ENCODE measurements at places on chromosomes 12 and 14. TPM values are rescaled to one million over a fixed set of nuclear protein-coding genes. Genes with fewer than 3 reads are reported as not detected.

Gene COCH
- total RNA-seq = not detected

Gene KLHDC1
- total RNA-seq = 3.1 TPM

Gene CLEC7A
- total RNA-seq = 0.76 TPM

Gene DIO2
- total RNA-seq = not detected

Gene RNASE3
- total RNA-seq = not detected

DNA sequence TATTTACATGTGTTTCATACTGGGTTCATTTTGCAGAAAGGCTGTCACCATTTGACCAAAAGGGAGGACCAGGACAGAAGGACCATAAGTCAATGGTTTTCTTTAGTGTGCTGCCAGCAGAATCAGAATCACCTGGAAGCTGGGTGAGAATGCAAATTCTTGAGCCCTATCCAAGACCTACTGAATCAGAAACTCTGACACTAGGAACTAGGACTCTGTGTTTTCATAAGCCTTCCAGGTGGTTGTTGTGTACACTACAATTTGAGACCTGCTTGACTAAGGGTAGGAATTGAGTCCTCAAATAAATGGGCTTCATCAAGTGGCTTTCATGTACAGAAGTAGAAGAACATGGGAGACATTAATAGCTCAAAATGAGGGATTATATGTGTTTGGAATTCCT lies 32.2 kb downstream of the PDE6H start:
- H3K4me3 ChIP-seq = no peak overlapping the region
- peaks cover 47% of the 10 kb centered on the region for H3K27me3 ChIP-seq
- H3K36me3 ChIP-seq = no peaks in the 10 kb centered on the region
- no peaks in the 10 kb centered on the region for H3K4me1 ChIP-seq
- DNase-seq = no peak

DNA sequence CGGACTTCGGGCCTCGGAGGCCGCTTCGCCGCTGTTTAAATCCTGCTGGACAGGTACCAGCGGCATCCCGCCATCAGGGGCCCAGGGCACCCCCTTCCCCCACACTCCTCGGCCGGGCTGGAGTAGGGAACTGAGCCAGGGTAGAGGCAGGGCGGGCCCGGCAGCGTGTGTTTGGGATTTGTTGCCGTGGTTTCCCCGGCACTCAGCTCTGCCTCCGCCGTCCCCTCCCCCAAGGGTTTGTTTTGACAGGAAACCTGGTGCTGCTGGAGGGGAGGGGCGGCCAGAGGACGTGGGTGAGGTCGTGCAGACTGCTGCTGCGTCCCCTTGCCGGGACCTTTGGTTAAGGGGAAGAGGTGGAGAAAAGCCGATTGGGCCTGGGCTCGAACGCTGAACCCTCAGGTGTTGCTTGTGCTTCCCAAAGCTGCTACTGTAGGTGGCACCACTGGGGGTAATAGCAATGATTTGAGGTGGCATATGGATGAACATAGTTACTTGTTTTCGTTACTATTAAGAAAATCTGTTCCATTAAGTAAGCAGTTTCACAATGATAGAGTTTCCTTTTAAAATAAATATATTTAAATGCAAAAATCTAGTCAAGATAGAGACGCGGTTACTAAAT lies 778 bp downstream of the TCP11L2 start:
- H3K4me1 ChIP-seq = peaks cover 52% of the 10 kb centered on the region
- H3K27me3 ChIP-seq = no peaks in the 10 kb centered on the region
- H3K27ac ChIP-seq = peak overlapping the region; percentile 99
- H3K4me3 ChIP-seq = peak overlapping the region; percentile 94

DNA sequence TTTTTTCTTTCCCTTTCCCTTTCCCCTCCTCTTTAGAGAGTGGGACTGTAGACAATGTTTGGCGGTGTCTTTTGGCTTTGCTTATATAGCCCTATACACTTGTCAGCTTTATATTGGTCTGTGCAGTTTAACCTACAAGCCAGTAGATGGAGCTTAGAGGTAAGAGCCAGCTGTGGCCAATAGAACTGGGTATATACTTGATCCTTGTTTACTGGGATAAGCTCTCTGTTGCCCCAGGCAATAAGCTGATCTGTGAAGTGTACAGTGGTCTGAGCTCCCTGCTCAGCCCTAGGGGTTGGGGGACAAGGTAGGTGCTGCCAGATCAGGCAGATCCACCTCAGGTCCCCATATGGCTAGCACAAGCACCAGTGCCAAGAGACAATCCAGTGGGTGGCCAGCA lies 434.1 kb downstream of the NOVA1 start:
- no peaks in the 10 kb centered on the region for H3K36me3 ChIP-seq
- H3K27me3 ChIP-seq = no peaks in the 10 kb centered on the region
- no peak overlapping the region for H3K4me3 ChIP-seq
- H3K27ac ChIP-seq = no peak overlapping the region

GRCh38 chr12:70733385-70733784 lies 96.2 kb upstream of the PTPRB start:
- H3K4me1 ChIP-seq = no peaks in the 10 kb centered on the region
- no peaks in the 10 kb centered on the region for H3K36me3 ChIP-seq
- H3K27me3 ChIP-seq = no peaks in the 10 kb centered on the region
- H3K27ac ChIP-seq = no peak overlapping the region
- peak; percentile 52 for DNase-seq

- H3K4me3 ChIP-seq = no peak overlapping the region
- no peak for DNase-seq
- no peaks in the 10 kb centered on the region for H3K27me3 ChIP-seq
- H3K4me1 ChIP-seq = no peaks in the 10 kb centered on the region
- no peak overlapping the region for H3K27ac ChIP-seq
These were observed 42.6 kb downstream of the PDZRN4 start for GRCh38 chr12:41230756-41231155.

DNA sequence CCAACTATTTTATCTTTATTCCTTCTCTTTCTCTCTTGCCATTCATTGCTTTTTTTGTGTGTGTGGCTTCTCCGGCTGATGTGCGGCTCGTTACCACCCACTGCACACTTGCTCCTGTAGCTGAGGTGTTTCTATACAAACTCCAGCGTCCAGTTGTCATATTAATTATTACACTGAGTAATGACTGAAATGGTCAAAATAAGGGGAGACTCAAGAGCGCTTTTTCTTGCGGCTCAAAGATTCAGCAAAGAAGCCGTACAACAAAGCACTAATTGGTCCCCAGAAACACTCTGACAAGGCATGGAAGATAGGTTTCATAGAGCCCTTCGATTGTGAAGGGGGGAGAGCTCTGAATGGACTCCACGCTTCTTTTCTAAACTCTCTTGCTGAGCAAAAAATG lies 5.6 kb upstream of the ASCL1 start:
- no peak overlapping the region for H3K27ac ChIP-seq
- no peak overlapping the region for H3K4me3 ChIP-seq
- H3K27me3 ChIP-seq = peaks cover 14% of the 10 kb centered on the region

DNA sequence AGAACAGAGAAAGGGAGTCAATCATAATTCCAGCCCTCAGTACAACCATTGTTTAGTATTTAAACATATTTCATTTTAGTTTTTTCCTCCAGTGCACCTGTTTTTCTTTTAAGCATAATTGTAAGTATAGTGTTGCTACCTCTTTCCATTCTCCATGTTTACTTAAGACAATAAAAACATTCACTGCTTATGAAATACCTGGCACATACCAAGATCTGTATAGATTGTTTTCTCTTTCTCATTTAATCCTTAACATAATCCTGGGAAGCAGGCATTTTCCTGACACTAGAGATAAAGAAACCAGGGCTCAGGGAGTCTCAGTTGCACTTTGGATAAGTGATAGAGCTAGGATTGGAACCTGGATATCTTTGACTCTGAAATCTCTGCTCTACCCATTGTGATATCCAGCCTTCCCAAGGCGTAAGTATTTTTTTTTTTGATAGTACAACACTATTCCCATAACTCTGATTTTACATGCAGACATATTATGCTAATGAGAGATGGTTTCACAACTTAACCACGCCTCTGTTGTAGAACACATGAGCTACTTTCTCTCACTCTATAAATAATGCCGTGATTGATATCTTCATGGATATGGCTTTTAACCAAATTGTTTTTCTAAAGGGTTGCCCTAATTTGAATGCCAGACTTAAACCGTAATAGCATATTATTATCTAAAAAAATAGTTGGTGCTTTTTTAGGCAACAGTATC lies 11.8 kb upstream of the KRT7 start:
- peaks cover 22% of the 10 kb centered on the region for H3K27me3 ChIP-seq
- H3K36me3 ChIP-seq = no peaks in the 10 kb centered on the region
- H3K4me1 ChIP-seq = no peaks in the 10 kb centered on the region
- no peak overlapping the region for H3K4me3 ChIP-seq

- H3K27me3 ChIP-seq = no peaks in the 10 kb centered on the region
- DNase-seq = no peak
- H3K4me1 ChIP-seq = no peaks in the 10 kb centered on the region
- H3K27ac ChIP-seq = no peak overlapping the region
- no peak overlapping the region for H3K4me3 ChIP-seq
These were observed 55.3 kb downstream of the DICER1 start for GRCh38 chr14:95101736-95102679.

Measured in CD4-positive, CD25-positive, alpha-beta regulatory T cell (primary cell).